GDM1 (cell line): ENCODE measurements at places on chromosomes 1 and 21.

DNA sequence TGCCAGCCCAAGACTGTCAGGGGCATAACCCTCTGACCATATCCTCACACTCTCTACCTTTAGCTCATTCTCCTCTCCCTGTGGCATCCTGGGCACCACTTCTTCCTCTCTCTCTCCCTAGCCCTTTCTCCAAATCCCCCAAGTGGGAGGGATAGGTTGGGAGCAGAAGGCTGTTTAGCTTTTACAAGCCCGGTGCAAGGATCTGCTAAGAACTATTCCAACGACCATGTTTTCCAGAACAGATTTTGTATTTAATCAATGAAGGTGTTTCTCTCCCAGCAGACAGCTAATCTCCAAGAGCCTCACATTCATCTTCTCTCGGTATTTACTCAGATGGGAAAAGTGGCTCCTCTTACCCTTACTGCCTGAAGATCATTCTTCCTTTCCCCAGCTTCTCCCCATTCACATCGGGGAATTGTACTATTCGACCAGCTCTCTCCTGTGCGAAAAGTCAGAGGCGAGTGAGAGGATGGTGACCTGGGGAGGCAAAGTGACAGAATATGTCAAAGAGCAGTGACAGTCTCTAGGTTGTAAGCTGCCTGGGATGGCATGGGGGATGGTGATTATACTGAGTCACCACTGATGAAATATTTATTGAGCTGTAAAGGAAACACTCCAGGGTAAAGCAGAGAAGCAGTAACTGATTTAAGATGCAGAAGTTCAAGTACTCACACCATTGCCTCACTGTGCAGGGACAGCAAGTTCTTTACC lies 47.0 kb upstream of the RBM15 start:
- no peak for DNase-seq

GRCh38 chr1:63634471-63634870 lies 41.3 kb downstream of the PGM1 start:
- DNase-seq, result no peak

DNA sequence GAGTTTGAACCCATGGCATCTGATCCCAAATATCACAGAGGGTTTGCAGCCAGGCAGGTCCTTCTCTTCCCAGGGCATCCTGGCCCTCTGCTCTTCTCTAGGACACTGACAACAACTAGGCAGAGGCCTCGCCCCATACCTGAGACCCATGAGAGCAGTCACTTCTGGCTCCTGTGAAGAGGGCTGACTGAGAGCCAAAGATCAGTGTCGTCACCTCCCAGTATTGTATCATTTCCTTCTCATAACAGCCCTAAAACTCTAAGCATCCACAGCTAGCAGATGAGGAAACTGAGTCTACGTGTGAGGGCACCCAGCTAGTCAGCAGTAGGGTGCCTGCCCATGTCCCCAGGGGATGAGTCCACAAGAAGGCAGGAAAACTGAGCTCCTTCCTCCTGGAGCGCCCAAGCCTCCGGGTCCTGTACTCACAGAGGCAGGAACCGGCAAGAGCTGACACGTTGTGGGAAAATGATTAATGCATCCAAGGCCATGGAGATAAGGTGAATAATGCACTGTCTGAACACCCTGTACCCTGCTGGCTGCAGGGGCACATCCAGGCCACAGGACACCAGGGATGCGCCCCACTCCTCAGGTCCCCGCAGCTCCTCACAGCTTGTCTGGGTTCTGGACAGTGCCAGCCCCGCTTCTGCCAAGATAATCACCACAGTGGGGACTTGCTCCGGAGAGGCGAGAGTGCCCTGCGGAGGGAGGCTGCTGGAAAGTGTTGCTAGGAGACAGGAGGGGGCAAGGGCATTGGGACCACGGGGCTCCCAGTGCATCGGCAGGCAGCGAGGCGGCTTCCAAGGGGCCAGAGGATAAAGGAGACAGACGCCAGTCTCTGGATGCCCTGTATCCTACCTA lies 340.0 kb downstream of the NPHP4 start:
- no peak for DNase-seq

- DNase-seq, result no peak
These were observed 60.6 kb upstream of the COL6A1 start for GRCh38 chr21:45920824-45921600.

- no peak for DNase-seq
These were observed 31.1 kb upstream of the ARHGEF16 start for GRCh38 chr1:3423245-3423829.

DNA sequence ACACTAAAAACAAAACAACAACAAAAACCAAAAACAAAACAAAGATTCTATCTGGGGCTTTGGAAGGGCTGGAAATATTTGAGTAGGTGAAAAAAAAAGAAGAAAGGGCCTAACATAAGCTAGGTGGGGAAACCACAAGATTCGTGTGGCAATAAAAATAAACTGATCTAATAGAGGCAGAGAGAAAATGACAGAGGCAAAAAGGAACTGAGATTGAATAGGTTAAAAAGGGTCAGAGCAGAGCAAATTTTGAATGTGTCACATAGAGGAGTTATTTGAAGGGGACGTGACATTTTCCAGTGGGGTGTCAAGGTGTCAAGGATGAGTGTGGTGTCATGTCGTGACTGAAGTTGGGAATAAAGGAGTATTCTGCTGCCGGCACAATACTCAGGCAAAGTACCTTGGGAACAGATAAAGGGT lies 65.2 kb upstream of the RALGPS2 start:
- DNase-seq, result no peak

DNA sequence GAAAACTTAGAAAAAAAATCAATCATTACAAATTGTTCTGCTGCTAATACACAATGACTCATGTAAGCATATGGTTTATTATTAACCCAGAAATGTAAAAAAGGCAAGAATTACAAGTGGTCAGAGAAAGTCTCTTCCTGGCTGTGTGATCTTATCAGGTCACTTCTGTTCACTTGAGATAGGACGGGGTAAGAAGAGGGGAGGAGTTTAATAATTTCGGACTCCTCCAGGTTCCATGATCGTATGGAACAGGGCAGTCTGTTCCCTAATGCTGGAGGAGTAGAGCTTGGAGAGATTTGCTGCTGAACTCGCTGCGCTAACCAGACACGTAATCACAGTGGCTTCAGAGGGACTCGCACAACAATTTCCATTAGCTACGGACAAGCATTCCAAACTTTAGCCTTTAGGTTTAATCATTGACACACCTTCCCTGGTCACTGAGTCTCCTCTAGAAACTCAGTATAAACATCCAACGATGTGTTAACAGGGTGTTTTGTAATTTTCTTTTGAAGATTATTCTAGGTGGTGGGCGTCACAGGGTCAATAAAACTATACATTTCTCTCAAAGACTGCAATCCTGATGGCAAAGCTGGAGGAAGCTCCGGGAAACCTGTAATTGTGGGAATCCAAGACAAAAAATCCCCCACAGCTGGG lies 1.3 kb downstream of the CRYZ start:
- DNase-seq, result no peak
